Mesendoderm (in vitro differentiated cells): ENCODE measurements at places on chromosomes 1 and 21.

DNA sequence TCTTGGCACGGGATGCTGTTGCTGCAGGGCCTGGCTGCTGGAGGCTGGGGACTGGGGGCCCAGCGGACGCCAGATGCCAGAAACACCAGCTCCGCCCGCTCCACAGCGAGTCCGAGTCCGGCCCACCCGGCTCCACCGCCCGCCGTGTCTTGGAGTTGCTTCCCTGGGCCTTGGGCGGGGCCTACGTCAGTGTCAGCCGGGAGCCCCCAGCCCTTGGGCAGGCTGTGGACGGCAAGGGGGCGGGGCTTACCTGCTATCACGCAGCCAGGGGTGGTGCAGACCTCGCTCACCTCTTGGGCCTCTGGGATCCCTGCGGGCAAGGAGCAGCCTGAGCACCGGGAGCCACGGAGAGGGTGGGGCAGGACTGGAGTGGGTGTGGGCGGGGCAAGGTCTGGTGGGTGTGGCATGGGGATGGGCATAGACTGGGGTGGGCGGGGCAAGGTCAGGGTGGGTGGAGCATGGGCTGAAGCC lies 21.8 kb downstream of the MMEL1 start:
- peak; percentile 73 for DNase-seq

GRCh38 chr1:93905734-93906133 lies 3.5 kb downstream of the GCLM start:
- no peak for DNase-seq

GRCh38 chr1:188140958-188141357 lies 1312.2 kb downstream of the PLA2G4A start:
- no peak for DNase-seq

- peak; percentile 71 for DNase-seq
Observed at GRCh38 chr1:38891753-38892152, 10.4 kb upstream of the GJA9 start.

- no peak for DNase-seq
Observed at GRCh38 chr1:227943381-227944089, 4.2 kb downstream of the WNT9A start.

DNA sequence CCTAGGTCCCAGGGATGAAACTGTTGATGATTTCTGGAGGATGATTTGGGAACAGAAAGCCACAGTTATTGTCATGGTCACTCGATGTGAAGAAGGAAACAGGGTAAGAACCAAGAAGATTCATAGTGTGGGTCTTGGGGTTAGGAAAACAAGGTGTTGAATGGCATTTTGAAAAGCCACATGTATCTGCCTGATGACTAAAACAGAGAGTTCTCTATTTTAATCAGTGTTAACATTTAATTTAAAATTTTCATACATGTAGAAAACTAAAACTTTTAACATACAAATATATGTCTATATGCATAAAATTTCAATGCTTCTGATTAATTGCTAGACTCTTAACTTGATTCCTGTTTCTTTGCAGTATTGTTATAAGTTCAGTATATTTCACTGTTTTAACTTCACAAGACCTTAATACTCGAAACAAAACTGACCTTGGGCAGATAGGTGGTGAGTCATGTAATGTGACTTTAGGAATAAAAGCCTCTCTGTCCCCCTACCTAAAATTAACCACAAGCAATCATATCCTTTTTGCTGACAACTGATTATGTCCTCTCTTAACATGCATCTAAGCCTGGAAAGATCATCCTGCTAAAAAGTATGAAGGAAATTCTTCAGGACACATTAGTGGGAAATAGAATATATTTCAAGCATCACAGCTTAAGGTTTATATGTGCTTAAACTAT lies 95.6 kb downstream of the PTPRC start:
- no peak for DNase-seq

DNA sequence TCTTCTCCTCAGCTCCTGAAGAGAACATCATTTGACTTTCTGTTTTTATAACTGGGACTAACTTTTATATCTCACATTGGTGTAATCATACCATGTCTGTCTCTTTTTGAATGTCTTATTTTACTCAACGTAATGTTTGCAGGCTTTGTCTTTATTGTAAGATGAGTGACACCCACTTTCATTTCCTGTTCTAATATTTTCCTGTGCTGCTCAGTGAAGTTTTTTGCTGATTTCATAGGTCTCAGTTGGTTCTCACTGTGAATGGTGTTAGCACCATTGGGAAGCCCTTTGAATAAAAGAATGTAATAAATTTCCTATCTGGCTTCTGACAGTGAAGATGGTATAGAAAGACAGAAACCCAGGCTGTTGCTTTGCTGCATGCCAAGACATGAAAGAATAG lies 84.0 kb downstream of the RAVER2 start:
- DNase-seq: no peak

DNA sequence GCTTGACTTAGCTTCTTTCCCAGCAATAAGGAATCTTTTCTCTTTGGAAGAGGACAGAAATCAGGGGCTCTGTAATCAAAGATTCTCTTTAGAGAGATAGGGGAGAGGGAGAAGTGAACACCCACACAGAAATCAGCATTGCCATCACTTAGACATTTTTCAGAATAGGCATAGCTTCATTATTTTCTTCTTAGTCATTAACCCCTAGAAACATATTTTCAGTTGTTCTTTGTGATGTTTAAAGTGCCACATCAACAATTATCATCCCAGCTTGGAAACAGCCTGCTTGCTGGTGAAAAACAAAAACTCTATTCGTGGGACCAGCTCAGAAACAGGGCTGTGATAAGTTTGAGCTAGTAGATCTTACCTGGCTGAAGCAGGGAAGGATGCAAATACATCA lies 88.3 kb upstream of the SLC44A3 start:
- DNase-seq: no peak

GRCh38 chr1:93471284-93471683 lies 23.4 kb downstream of the FNBP1L start:
- peak; percentile 52 for DNase-seq

- no peak for DNase-seq
Observed at GRCh38 chr1:91345395-91346005, 59.1 kb downstream of the HFM1 start.
